ENCODE measurements at places on chromosomes 11 and 22. TPM values are rescaled to one million over a fixed set of nuclear protein-coding genes. Genes with fewer than 3 reads are reported as not detected.

GRCh38 chr22:22201185-22201929 lies 43.2 kb upstream of the VPREB1 start:
- DNase-seq, result peak; percentile 82

OR52I2 gene
- total RNA-seq, result not detected

DEUP1 gene
- not detected for total RNA-seq

ALG12 gene
- total RNA-seq, result 9.6 TPM

DNA sequence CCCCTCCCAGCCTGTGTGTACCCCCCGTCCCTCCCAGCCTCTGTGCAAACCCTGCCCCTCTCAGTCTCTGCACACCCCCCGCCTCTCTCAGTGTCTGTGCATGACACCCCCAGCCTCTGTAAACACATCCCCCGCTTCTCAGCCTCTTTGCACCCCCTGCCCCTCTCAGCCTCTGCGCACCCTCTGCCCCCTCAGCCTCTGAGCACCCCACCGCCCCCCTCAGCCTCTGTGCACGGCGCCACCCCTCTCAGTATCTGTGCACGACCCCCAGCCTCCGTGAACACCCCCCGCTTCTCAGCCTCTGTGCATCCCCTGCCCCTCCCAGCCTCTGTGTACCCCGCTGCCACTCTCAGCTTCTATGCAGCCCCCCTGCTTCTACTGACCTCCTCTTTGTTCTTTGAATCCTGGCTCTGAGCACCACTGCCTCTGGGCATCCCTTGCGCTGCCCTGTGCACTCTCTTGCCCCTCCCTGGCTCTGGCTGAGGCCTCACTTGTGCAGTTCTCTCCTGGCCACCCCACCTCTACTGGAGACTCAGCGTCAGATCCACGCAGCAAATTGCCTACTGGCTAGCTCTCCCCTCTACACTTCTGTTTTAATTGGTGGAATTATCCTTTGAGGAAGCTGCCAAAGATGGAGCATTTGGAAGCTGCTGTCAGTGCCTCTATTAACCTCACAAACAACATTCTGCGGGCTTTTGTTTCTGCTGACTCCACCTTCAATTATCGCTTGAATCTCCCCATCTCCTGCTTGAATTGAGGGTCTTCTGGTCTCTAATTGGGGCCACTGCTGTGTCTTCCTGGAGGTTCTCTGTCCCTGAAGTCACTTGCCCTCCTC lies 838.6 kb downstream of the TBC1D22A start:
- DNase-seq, result no peak

GRCh38 chr11:119110439-119110838 lies 3.3 kb downstream of the C2CD2L start:
- DNase-seq, result no peak

DNA sequence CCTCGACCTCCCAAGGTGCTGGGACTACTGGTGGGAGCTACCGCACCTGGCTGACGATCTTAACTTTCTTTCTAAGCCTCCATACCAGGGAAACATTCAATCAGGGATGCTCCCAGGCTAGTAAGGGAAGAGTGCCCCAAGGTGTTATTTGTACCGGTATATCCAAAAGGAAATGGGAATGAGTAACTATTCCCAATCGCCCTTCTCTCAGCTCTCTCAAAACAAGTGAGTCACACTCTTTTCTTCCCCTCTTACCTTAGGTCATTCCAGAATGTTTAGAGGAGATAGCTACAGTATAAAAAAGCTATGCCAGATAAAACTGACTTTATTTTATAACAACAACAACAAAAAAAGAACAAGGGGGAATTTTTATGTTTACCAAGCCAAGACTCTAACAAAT lies 13.7 kb downstream of the DCDC1 start:
- no peak for DNase-seq

DNA sequence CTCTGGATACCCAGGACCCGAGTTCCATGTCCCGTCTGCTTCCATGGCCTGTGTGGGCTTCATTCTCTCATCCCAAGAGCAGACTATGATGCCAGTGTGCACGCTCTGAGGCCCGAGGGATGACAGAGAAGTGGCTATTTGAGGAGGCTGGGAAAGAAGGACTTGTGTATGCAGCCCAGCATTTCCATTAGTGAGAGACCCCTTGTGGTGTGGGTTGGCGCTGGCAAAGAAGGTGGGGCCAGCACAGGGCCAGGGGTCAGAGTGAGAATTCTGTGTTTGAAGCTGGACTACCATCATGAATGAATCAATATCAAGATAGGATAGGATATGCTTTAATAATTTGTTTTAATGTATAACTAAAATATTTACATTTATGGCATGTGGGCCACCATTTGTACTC lies 200.8 kb downstream of the HIPK3 start:
- no peak for DNase-seq

- DNase-seq, result no peak
Observed at GRCh38 chr11:100235085-100235484, 452.0 kb upstream of the ARHGAP42 start.

GRCh38 chr11:27395556-27396258 lies 32.7 kb upstream of the CCDC34 start:
- no peak for DNase-seq

SAA4 gene
- total RNA-seq, result not detected

DNA sequence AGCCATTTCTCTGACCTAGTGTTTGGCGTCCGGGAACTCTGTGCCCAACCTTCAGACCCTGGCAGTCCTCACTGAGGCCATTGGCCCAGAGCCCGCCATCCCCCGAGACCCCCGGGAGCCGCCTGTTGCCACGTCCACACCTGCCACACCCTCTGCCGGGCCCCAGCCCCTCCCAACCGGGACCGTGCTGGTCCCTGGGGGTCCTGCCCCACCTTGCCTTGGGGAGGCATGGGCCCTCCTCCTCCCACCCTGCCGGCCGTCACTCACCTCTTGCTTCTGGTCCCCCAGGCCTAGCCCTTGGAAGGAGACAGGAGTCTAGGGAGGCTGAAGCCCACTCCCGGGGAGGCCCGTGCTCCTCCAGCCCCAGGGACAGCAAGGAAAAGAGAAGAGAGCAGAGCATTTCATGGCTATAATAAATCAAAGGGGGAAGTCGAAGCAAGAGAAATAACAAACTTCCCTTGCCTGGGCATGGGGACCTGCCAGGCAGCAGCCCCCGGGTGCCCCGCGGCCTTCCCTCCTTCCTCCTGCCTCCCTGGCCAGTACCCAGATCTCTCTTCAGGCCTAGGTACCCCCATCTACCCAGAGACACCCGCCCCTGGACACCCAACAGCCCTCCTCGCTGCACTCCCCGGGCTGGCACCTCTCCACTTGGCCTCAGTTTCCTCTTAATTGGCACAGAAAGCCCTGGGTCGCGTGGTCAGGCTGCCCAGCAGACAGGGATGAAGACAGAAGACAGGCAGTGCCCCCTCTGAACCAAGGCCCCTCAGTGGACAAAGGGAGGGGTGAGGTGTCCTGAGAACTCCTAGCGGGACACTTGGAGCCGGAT lies 13.0 kb upstream of the SLC39A13 start:
- DNase-seq, result no peak

All from activated naive CD4-positive, alpha-beta T cell treated with anti-CD3 and anti-CD28 coated beads for 36 hours (primary cell).